Activated CD4-positive, alpha-beta T cell treated with anti-CD3 and anti-CD28 coated beads, Interleukin-2, amount 10 ng/mL, durations not matched to agents 7 days and 5 days (primary cell): ENCODE measurements at places on chromosomes 4 and X. TPM values are rescaled to one million over a fixed set of nuclear protein-coding genes. Genes with fewer than 3 reads are reported as not detected.

GRCh38 chr4:8515316-8516060, 64.7 kb upstream of the GPR78 start:
- no peak overlapping the region for H3K27ac ChIP-seq
- H3K4me1 ChIP-seq: no peaks in the 10 kb centered on the region
- no peak overlapping the region for H3K4me3 ChIP-seq
- no peaks in the 10 kb centered on the region for H3K27me3 ChIP-seq
- no peaks in the 10 kb centered on the region for H3K36me3 ChIP-seq
- no peak for DNase-seq

GRCh38 chr4:84944947-84945346, 21.5 kb downstream of the WDFY3 start:
- DNase-seq: no peak
- no peak overlapping the region for H3K27ac ChIP-seq
- no peaks in the 10 kb centered on the region for H3K4me1 ChIP-seq
- H3K36me3 ChIP-seq: no peaks in the 10 kb centered on the region
- no peak overlapping the region for H3K4me3 ChIP-seq

The CT45A5 gene
- total RNA-seq: not detected

GRCh38 chr4:102826890-102827673, at the start of gene UBE2D3:
TSS of gene UBE2D3 (minus strand) at chr4:102827551. CDS start at chr4:102826508, 1,043 bp downstream.
- H3K27ac ChIP-seq: no peak within 1 kb of the TSS
- no peaks in the 10 kb centered on the region for H3K27me3 ChIP-seq
- no peak within 1 kb of the TSS for H3K4me3 ChIP-seq
- peaks cover 38% of the 10 kb centered on the region for H3K4me1 ChIP-seq

GRCh38 chr4:102321260-102321995, 23.9 kb downstream of the SLC39A8 start:
- H3K27ac ChIP-seq: no peak overlapping the region
- peaks cover 25% of the 10 kb centered on the region for H3K4me1 ChIP-seq

GRCh38 chrX:68994135-68994890, 165.5 kb downstream of the EFNB1 start:
- no peak overlapping the region for H3K4me3 ChIP-seq
- H3K27ac ChIP-seq: no peak overlapping the region
- H3K36me3 ChIP-seq: no peaks in the 10 kb centered on the region
- H3K4me1 ChIP-seq: no peaks in the 10 kb centered on the region
- no peak for DNase-seq

The CAPN6 gene
- not detected for total RNA-seq

GRCh38 chr4:189050643-189051042, 890.0 kb upstream of the FRG1 start:
- H3K27ac ChIP-seq: no peak overlapping the region
- no peaks in the 10 kb centered on the region for H3K4me1 ChIP-seq
- H3K4me3 ChIP-seq: no peak overlapping the region
- H3K36me3 ChIP-seq: no peaks in the 10 kb centered on the region

DNA sequence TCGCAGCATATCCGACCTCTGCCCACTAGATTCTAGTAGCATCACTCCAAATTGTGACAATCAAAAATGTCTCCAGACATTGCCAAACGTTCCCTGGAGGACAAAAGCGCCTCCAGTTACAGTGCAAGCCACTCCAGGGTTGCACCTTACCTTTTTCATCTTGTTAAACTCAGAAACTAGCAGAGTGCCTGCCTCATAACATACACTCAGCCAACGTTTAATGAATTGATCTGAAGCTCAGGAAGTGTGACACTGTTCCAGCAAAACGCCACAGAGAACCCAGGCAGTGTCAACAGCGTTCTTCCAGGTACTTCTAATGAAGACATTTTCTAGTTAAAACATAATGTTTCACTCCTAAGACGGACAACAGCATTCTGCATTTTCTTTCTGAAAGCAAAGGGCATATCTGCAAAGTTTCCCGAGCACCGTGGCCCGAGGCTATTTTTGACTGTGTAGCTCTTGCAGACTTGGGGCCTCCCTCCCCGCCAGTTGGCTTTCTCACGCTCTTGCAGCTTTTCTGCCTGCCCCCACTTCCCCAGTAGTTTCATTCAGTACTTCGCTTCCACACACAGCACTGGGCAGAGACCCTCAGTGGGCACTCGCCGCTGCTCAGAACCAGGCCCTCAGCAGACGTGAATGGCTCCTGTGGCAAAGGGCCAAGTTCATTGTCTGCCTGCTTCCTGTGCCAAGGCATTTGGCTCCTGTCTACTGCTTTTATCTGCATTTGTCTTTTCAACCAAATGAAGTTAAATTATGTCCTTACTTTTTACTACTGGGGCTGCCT, 133.4 kb upstream of the TTC29 start:
- H3K4me3 ChIP-seq: no peak overlapping the region
- no peak overlapping the region for H3K27ac ChIP-seq
- no peaks in the 10 kb centered on the region for H3K36me3 ChIP-seq
- peaks cover 1% of the 10 kb centered on the region for H3K27me3 ChIP-seq
- no peaks in the 10 kb centered on the region for H3K4me1 ChIP-seq

The TASL gene
- total RNA-seq: 5.9 TPM

DNA sequence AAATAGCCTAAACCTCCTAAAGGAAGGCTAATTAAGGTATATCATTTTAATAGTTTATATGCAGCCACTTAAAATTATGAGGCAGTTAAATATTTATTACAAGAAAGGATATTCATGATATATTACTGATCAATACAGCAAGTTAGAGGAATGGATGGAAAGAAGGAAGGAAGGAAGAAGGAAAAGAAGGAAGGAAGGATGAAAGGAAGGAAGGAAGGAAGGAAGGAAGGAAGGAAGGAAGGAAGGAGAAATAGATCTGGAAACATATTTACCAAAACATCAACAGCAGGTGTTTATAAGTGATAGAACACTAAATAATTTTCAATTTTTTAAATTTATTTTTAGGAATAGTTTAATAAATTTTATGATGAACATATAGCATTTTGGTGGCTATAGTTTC, 17.5 kb downstream of the SLC7A11 start:
- H3K36me3 ChIP-seq: no peaks in the 10 kb centered on the region
- H3K27ac ChIP-seq: no peak overlapping the region
- no peak for DNase-seq
- no peak overlapping the region for H3K4me3 ChIP-seq
- H3K4me1 ChIP-seq: no peaks in the 10 kb centered on the region

DNA sequence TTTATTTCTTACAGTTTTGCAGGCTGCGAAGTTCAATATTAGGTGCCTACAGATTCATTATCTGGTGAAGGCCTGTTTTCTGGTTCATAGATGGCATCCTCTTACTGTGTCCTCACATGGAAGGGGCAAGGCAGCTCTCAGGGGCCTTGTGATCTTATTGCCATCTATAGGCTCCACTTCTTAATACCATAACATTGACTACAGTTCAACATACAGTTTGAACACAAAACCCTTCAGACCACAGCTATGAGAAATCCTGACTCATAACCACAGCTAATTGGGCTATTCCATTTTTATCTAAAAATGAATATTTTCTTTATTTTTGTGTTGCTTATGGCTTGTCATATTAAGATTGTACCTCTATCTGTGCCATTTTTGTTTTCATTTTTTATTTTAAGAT, 72.3 kb downstream of the STAG2 start:
- no peak for DNase-seq
- H3K4me3 ChIP-seq: no peak overlapping the region
- peaks cover 12% of the 10 kb centered on the region for H3K36me3 ChIP-seq
- no peak overlapping the region for H3K27ac ChIP-seq
- peaks cover 1% of the 10 kb centered on the region for H3K4me1 ChIP-seq

DNA sequence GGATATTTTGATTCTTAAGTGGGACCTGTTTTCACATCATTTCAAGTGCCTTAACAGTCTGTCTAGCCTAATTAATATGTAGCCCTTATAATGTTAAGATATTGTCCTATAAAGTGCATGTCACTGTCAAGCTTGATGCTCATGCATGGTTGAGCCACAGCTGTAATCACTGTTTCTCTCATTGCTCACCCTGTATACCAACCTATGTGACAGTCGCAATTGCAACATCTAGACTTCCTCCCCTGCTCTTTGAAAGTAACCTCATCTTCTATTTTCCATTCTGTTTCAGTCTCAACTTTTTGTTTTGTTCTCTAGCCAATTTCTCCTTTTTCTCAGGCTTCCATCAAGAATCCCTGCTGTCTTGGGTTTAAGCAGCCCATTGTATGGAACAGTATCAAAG, 24.4 kb upstream of the MSL3 start:
- no peaks in the 10 kb centered on the region for H3K4me1 ChIP-seq
- H3K27ac ChIP-seq: no peak overlapping the region
- H3K4me3 ChIP-seq: no peak overlapping the region
- no peaks in the 10 kb centered on the region for H3K36me3 ChIP-seq
- H3K27me3 ChIP-seq: peaks cover 15% of the 10 kb centered on the region
- no peak for DNase-seq

The UBE2A gene
- 77.3 TPM for total RNA-seq

The CTAG1A gene
- total RNA-seq: not detected

GRCh38 chrX:15043538-15043937, 170.3 kb downstream of the MOSPD2 start:
- H3K4me3 ChIP-seq: no peak overlapping the region
- H3K27me3 ChIP-seq: no peaks in the 10 kb centered on the region
- peaks cover 4% of the 10 kb centered on the region for H3K4me1 ChIP-seq

DNA sequence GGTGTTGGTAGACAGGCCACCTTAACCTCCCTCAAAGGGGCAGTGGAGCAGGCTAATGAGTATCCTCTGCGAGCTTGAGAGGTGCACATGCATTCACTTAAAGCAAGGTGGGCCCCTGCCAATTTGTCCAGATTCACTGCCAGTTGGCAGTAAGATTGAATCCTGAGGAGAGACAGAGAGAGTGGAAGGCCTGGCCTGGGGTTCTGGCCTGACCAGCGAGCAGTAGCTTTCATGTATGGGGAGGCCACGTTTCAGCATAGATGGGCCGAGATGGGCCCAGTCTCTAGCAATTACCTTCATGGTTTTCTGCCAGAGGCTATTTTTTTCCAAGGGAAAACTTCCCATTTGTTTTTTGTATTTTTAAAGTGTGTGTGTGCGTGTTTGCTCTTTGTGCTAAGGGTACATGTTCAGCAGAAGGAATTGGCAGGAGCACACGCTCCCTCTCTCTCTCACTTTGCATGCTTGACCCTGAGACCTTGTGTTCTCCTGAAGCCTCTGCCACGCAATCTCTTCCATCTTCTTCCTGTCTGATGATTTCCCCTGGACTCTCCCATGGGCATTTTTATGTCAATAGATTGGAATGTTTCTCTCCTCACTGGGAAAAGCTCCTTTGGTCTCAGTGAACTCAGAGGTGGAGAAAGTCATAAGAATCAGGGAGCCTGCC, 215.8 kb upstream of the SFRP2 start:
- H3K36me3 ChIP-seq: no peaks in the 10 kb centered on the region
- no peak for DNase-seq
- H3K4me1 ChIP-seq: no peaks in the 10 kb centered on the region
- no peak overlapping the region for H3K27ac ChIP-seq
- peaks cover 1% of the 10 kb centered on the region for H3K27me3 ChIP-seq

The GPC3 gene
- 1.0 TPM for total RNA-seq

DNA sequence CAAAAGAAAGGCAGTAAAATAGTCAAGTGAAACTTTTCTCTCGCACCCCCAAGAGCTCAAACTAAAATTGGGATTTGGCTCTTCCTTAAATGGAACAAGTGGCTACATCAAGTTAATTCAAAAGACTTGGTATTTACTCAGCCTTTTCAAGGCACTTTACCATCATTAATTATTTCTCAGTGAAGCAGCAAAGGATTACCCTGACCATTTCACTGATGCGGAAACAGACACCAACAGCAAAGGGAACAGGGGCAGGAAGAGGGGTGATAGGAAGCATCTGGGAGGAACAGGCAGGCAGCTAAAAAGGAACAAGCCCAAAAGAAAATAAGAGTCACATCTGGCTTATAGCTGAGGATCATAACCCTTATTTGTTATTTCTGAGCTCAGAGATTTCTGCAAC, 2.7 kb downstream of the SCML2 start:
- no peak overlapping the region for H3K27ac ChIP-seq
- no peak overlapping the region for H3K4me3 ChIP-seq
- peaks cover 6% of the 10 kb centered on the region for H3K4me1 ChIP-seq
- peaks cover 20% of the 10 kb centered on the region for H3K27me3 ChIP-seq
- no peak for DNase-seq

The TTC29 gene
- not detected for total RNA-seq

DNA sequence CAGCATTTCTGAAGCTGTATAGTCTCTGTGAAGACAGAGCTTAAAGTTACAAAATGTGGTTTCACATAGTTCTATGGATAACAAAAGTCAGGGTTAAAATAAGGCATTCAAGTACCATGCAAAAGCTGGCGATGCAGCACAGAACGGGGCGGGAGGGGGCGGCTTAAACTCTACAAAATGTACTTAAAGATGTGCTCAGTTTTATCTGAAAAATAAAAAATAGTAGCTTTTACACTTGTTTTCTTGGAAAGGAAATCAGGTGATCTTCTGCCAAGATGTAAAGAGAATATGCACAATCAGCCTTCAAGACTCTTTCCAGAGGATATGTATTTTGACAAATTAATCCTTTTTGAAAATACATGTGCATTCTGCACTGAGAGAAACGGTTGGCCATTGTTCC, 301.7 kb upstream of the EMCN start:
- peaks cover 2% of the 10 kb centered on the region for H3K27me3 ChIP-seq
- H3K27ac ChIP-seq: no peak overlapping the region
- H3K4me3 ChIP-seq: no peak overlapping the region
- no peak for DNase-seq
- no peaks in the 10 kb centered on the region for H3K36me3 ChIP-seq

- no peak overlapping the region for H3K27ac ChIP-seq
Observed at GRCh38 chr4:53147197-53147596, 218.7 kb downstream of the SCFD2 start.

DNA sequence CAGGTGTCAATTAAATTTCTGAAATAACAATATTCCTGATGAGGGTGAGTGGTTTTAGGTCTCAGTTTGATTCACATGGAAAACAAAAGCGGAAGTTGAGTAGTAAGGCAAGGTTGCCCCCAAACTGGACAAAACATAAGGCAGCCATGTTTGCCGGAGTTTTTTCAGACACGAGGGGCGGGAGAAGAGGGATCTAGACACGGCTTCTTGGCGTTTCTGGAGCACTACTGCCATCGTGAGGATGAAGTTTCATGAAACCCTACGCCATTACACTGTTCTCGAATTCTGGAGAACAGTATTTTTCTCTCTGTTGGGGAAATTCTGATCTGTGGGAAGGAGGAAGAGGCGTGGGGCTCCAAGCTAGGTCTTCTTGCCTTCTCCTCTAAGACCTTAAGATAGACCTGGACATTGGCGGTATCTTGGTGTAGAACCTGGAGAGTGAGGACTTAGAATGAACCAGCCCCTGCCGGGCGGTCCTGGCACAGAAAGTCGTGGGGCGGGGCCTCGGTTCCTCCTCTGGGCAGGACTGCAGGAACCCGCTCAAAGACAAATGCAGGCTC, 160.3 kb downstream of the OR13H1 start:
- no peak overlapping the region for H3K27ac ChIP-seq
- no peak for DNase-seq
- H3K4me3 ChIP-seq: no peak overlapping the region
